NCI-H1092 treated with DMSO at 0.1 percent for 48 hours (cell line): ENCODE measurements at places on chromosomes 2 and 18.
A peak's percentile ranks its signal among the peaks of the same experiment; 100 is the strongest.

GRCh38 chr2:141438536-141438935 is 692.3 kb downstream of the LRP1B start:
- no peak for DNase-seq

GRCh38 chr2:237254369-237254861 is 159.5 kb downstream of the COL6A3 start:
- no peak for DNase-seq

DNA sequence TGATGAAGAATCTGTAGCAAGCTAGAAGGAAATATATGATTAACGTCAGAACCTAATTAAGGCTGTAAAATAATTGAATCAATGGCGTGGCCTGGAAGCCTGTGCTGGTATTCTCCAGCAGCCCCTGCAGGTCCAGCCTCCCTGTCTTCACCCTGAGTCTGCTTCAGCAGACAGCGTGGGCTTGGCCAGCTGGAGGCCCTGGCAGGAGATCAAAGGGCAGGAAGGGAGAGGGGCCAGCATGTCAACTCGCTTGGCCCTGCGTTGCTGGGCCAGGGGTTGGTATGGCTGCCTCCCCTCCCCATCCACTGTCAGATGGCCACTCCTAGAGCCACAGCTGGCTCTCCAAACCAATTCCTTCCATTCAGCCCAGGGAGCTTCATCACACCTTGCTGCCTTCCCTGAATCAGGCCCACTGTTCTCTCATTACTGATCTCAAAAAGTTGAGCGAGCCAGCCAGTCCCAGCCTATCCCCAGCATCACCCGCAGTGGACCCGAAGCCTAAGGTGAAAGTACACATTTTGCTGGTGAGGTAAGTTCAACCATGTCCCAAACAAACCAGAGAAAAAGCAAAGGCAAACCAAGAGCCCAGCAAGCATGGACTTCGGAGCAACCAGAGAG is 228.4 kb upstream of the AGAP1 start:
- DNase-seq: no peak

- no peak for DNase-seq
Observed at GRCh38 chr2:152097290-152097800, 1.5 kb downstream of the CACNB4 start.

- no peak for DNase-seq
Observed at GRCh38 chr2:130810490-130810889, 26.2 kb upstream of the ARHGEF4 start.

GRCh38 chr18:45357686-45358470 is 257.4 kb upstream of the SLC14A2 start:
- peak; percentile 38 for DNase-seq

DNA sequence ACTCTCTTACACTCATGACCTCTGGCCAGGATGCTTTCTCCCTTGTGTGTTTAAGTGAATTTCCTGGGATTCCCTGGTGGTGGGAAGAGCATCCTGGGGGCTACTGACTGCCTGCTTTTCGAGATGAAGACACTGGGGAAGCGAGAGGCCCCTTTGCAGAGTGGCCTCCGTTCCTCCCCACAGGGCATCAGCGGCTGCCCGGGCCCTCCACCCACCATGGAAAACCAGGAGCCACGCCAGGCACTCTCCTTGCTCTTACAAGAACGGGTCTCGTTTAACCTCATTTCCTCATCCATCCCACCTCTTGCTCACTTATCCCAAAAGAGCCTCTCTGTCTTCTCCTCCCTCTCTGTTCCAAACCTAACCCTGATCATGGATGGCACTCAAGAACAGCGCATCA is 17.8 kb downstream of the CHST10 start:
- no peak for DNase-seq

GRCh38 chr2:208306291-208306690 is 40.2 kb downstream of the PIKFYVE start:
- DNase-seq: no peak
